Stimulated activated CD8-positive, alpha-beta memory T cell treated with anti-CD3 and anti-CD28 coated beads, Interleukin-4, amount 100 ng/mL, for 1 hour (primary cell): ENCODE measurements at places on chromosomes 1 and 21.
A peak's percentile ranks its signal among the peaks of the same experiment; 100 is the strongest.

GRCh38 chr1:178093494-178093950 is 382 bp upstream of the RASAL2 start:
- DNase-seq: no peak

- DNase-seq: no peak
Observed at GRCh38 chr1:78292361-78292760, 198.4 kb upstream of the PTGFR start.

GRCh38 chr1:27076803-27077202 is 64.2 kb upstream of the TENT5B start:
- DNase-seq: no peak

DNA sequence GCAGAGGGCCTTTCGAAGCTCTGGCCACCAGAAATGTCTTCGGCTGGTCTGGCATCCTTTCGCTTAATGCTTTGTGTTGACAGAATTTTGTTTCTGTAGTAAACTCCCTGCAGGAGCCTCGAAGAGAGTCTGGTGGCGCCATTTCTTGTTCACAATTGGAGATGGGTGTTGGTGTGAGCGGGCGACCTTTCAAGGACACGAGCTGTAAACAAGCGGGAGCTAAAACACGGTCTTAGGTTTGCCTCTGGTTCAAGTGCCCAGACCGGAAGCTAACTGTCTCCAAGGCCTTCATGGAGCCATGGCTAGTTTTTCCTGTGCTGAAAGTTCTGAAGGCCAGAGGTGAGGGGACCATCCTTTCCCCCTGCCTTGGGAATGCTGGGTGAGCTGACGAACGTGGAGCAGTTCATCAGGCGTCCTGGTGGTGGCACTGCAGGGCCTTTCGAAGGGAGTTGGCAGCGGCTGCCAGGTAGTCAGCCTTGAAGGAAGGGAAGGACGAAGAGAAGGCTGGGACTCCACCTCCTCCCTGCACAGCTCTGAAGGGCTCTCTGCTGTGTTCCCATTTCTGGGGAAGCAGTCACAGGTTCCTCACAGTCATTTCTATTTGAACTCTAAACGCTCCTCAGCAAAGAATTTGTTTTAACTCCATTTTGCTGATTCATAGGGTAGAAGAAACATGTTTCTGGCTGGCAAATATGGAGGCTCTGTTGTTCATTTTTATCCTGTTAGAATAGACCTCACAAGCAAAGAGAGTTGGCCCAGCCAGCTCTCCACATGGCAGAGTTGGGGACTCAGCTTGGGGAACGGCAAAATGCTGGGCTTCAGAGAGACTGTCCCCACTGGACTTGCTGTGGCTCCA is 35.2 kb downstream of the URB2 start:
- DNase-seq: peak; percentile 47

- DNase-seq: no peak
Observed at GRCh38 chr1:207414606-207415108, 39.5 kb upstream of the CR2 start.

- no peak for DNase-seq
Observed at GRCh38 chr1:108893141-108893530, 16.4 kb downstream of the GPSM2 start.

- no peak for DNase-seq
Observed at GRCh38 chr1:21573475-21573874, 64.3 kb downstream of the ALPL start.

DNA sequence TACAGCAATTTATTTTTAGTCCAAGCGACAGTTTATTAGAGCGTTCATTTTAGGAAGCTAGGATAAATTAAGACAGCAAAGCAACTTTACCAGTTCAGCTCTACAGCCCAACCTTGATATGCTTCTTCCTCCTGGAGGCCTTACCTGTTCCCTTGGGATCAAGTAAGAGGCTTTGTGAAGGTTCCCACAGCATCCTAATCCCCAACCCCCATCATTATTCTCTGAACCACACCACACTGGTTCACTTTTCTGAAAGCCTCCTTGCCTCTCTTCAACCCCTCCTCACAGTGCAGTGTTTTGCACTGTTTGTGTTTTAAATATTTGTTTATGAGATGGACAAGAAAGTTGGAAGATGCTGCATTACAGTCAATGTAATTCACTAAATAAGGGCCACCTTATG is 126.3 kb upstream of the CXADR start:
- DNase-seq: no peak

GRCh38 chr1:41731516-41732030 is 187.1 kb downstream of the HIVEP3 start:
- no peak for DNase-seq

- DNase-seq: no peak
Observed at GRCh38 chr1:85609976-85610375, 29.4 kb downstream of the CCN1 start.

DNA sequence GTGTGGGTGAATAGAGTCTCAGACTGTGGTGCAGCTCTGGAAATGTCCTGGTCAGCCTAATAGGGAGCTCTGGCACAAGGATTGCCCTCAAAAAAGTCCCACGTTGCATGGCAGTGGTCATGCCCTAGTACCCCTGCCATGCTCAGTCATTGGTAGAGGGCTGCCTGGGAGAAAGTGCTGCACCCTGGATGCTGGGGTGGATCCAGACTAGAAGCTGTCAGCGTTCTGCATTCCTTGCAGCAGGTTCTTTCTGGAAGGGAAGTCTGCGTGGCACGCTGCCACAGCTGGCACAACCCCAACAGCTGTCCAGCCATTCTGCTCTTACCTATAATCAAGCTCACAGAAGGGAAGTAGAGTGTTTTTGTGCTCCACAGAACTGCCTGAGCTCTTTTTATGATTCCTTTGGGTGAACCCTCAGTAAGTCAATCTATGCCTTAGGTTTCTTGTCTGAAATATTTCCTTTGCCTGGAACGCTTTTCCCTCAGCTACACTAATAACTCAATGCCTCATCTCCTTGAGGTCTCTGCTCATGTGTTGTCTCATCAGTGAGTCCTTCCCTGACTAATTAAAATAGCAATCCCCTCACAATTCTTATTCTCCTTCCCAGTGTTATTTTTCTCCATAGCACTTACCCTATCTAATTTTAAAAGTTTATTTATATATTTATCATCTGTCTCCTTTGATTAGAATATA is 61.5 kb upstream of the JAK1 start:
- DNase-seq: no peak

- no peak for DNase-seq
Observed at GRCh38 chr1:234527346-234527745, 48.4 kb upstream of the TARBP1 start.

- DNase-seq: peak; percentile 43
Observed at GRCh38 chr1:152189657-152190442, 30.8 kb upstream of the RPTN start.

DNA sequence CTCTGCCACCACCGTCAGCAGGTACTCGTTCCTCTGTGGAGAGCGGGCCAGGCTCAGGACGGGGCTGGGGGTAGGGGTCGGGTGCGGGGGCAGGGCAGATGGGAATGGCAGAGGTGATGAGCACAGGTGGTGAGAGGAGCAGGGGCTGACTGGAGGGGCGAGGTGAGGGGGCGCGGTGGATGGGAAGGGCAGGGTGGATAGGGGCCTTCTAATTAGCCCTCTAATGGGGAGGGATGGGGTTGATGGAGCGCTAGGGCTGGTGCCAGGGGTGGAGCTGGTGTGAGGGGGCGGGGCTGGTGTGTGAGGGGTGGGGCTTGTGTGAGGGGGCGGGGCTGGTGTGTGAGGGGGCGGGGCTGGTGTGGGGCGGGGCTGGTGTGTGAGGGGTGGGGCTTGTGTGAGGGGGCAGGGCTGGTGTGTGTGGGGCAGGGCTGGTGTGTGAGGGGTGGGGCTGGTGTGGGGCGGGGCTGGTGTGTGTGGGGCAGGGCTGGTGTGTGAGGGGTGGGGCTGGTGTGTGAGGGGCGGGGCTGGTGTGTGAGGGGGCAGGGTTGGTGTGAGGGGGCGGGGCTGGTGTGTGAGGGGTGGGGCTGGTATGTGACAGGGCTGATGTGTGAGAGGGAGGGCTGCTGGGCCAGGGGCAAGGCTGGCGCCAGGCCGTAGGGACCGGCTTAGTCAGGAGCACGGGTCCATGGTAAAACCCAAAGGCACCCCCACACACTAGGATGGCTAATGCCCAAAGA is 5.9 kb downstream of the KRTAP10-1 start:
- DNase-seq: no peak

DNA sequence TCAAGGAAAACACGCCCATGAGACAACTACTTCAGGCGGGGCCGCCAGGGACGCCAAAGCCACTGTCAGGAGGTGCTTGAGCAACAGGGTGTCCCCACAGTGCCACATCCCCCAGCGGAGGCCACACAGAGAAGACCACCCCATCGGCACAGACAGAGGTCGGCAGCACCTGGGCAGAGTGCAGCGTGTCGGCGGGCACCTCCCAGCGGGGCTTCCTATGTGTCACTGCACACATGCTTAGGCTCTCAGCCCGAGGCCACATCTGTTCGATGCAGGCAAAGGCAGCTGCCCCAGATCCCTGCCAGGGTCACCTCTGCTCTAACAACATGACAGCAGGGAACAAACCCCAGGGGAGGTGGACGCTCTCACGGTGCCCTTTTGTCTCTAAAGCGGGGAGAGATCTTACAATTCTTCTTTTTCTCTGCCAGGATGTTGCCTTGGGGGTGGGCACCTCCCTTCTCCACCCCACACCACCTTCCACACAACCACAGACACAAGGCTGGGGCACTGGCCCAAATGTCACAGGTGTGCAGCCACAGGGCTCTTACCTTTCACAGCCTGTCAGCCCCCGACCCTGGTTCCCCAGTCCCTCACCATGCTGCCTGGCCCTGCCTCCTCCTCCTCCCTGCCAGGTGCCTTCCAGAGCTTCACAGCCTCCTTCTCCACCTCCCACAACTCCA is 4.2 kb downstream of the KRTAP10-8 start:
- DNase-seq: no peak

DNA sequence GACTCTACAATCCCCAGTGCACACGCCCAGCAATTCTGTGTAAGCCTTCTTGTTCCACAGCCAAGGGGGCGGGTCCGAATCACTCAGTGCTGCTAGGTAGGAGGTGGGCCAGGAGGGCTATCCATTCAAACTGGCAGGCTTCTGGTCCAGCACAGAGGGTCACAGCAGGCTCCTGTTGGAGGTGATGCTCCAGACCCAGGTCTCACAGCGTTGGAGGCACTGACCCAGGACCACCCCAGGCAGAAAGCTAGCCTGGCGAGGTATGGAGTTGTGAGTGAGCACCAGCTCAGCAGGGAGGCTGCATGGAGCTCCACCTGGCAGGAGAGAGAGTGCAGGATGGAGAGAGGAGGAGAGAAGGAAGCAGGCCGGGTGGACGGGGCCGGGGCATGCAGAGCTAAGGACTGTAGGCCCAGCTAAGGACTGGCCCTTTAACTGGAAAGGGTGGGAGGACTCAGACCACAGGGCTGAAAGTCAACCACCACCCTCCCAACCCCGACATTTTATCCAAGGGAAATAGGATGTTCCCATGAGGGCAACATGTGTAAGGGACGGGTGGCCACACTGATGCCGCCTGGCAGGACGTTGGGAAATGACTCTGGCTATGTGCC is 38.7 kb downstream of the GPR161 start:
- no peak for DNase-seq

DNA sequence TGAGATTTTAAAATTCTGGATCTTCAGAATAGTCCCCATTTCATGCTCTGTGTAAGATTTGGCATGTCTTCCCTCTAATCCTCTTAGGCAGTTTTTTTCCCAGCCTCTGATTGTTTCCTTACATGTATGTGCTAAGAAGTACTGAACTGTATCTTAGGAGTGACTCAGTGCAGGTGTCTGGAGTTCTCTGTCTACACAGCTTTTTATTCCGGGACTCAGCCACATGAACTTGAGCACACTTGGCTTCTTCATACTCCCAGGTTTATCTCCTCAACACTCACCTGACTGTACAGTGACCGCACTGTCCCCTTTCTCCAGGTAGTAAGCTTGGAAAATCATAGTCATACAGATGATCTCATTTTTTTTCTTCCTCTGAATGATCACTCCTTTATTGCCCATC is 50.7 kb downstream of the SYT14 start:
- DNase-seq: no peak

DNA sequence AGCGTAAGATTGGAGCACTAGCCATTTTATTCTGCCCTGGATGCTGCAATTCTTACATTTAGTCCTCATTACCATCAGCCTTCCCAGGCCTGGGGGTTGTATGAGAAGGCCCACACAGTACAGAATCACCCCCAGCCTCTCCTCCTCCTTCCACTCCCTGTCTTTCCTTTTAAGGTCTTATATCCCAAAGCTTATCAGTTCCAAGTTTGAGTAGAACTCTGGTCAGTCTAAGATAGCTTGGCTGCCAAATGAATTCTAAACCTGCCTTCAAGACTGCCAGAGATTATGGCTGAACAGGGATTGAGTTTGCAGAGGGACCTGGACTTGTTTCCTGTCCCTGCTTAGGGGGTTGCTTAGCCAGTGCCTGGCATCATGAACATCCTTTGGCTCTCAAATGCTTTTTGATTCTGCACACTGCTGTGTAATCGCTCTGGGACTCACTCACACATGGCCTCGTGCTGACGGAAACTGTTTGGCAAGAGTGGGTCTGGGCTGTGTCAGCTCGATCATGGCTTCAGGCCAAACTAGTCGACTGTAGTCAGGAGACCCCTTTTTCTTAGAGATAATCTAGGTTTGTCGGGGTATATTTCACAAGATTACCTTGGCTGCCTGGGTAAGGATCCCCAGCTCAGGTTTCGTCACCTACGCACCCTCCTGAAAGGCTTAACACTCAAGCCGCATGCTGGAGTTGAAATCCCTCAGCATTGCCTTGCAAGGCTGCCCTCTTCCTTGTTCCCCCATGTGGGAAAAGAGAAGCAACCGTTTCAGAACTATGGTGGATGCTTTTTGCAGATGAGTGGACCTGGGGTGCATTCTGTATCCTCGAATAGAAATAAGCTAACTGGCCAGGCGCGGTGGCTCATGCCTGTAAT is 252.6 kb downstream of the NFIA start:
- no peak for DNase-seq

DNA sequence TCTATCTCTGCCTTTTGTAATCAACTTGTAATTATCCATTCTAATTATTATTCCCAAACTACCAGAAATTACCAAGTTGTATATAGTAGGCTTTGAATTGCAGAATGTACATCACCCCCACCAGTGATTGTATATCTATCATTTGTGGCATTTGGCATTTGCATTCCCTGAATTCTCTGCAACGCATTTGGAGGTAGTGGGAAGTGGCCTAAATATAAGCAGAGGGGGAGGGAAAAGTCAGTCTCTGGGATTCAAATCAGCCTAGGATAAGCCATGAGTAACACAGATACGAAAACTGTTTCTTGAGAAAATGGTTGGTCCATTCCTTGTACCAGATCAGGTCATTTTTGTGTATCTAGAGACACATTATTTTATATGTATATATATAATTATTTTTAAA is 20.7 kb downstream of the DDX20 start:
- no peak for DNase-seq

DNA sequence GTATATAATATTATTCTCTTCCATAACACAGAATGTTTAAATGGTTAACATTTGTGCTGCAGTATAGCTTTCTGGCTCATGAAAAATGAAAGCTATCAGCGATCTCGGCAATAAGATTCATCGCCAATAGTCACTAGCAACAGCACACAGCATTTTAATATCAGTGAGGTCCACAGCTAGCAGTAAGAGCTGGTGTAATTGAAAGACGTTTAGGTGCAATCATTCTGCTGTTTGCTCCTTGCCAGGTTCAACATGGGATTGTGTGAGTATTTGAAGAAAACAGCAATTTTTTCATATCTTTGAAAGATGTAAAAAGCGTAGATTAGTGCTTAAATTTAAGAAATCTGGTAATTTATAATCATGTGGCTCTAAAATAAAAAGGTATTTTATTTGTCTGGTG is 20.1 kb downstream of the PRKACB start:
- no peak for DNase-seq
